A549 treated with ZK216348 at 1 μM for 4 hours (cell line): ENCODE measurements at places on chromosomes 7 and 10. TPM values are rescaled to one million over a fixed set of nuclear protein-coding genes. Genes with fewer than 3 reads are reported as not detected.

The SNCG gene
- total RNA-seq = 11.6 to 19.1 TPM (median 15.3 TPM) in 5 replicates

The FAM13C gene
- not detected in 5 replicates for total RNA-seq

The RADIL gene
- 0.62 to 2.3 TPM (median 2.0 TPM) in 5 replicates for total RNA-seq

The PDE6C gene
- total RNA-seq = not detected in 5 replicates

The NUDT13 gene
- total RNA-seq = 2.4 to 4.2 TPM (median 2.7 TPM) in 5 replicates

The CC2D2B gene
- total RNA-seq = 0.22 TPM in 1 of 5 replicates, not detected in the others

The USP6NL gene
- 9.1 to 13.3 TPM (median 12.9 TPM) in 5 replicates for total RNA-seq

The HNRNPA2B1 gene
- 1,204 to 1,479 TPM (median 1,292 TPM) in 5 replicates for total RNA-seq

The COL26A1 gene
- total RNA-seq = 0.18 to 0.62 TPM (median 0.44 TPM) in 5 replicates

The GATA3 gene
- total RNA-seq = 3.2 to 5.7 TPM (median 4.4 TPM) in 5 replicates

The RASA4 gene
- 1.4 to 2.8 TPM (median 2.3 TPM) in 5 replicates for total RNA-seq

The ELOVL3 gene
- total RNA-seq = 0.38 to 0.73 TPM (median 0.62 TPM) in 4 of 5 replicates, not detected in the other

The ADO gene
- 12.0 to 23.2 TPM (median 20.0 TPM) in 5 replicates for total RNA-seq

The EPHB4 gene
- total RNA-seq = 27.8 to 48.1 TPM (median 47.4 TPM) in 5 replicates

The NODAL gene
- not detected in 5 replicates for total RNA-seq

The CTBP2 gene
- 92.5 to 119 TPM (median 112 TPM) in 5 replicates for total RNA-seq

The DPYSL4 gene
- total RNA-seq = 12.5 to 21.5 TPM (median 19.3 TPM) in 5 replicates

The HYAL4 gene
- total RNA-seq = 0.08 to 0.09 TPM in 2 of 5 replicates, not detected in the others

The HGF gene
- total RNA-seq = not detected in 5 replicates

The OR6V1 gene
- not detected in 5 replicates for total RNA-seq

The SHOC2 gene
- 11.8 to 24.1 TPM (median 19.5 TPM) in 5 replicates for total RNA-seq

The PTN gene
- not detected in 5 replicates for total RNA-seq

The FKBP6 gene
- total RNA-seq = not detected in 5 replicates

The PITRM1 gene
- 75.6 to 86.2 TPM (median 82.5 TPM) in 5 replicates for total RNA-seq

The GPR85 gene
- total RNA-seq = not detected in 5 replicates

The SCIN gene
- total RNA-seq = 0.30 to 0.71 TPM (median 0.45 TPM) in 5 replicates

The FAM131B gene
- total RNA-seq = 0.20 to 0.62 TPM (median 0.46 TPM) in 5 replicates

The TET1 gene
- 0.26 to 0.64 TPM (median 0.58 TPM) in 5 replicates for total RNA-seq

The CLRN3 gene
- total RNA-seq = not detected in 5 replicates

The GDF10 gene
- total RNA-seq = 0.05 to 0.19 TPM (median 0.11 TPM) in 4 of 5 replicates, not detected in the other
